NCI-H226 (cell line): ENCODE measurements at places on chromosomes 3 and 15.

DNA sequence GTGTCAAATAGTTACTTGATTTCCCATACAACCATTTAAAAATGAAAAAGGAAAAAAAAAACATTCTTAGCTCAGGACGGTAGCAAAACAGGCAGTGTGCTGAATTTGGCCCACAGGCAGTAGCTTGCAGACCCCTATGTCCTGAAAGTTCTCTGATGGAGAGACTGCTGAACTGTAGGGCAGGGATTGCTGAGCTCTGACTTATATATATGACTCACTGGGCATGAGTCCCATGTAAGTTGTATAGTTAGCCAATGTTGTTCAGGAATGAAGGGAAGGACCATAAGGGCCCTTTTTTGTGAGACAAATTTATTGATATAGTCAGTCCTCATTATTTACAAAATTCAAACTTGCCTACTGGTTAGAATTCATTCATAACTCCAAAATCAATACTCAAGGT is 36.9 kb upstream of the FRMD4B start:
- peak; percentile 23 for DNase-seq

GRCh38 chr15:29678504-29679034 is 143.7 kb downstream of the TJP1 start:
- DNase-seq, result no peak

- no peak for DNase-seq
These were observed 46.0 kb downstream of the RPL39L start for GRCh38 chr3:187093320-187093719.

DNA sequence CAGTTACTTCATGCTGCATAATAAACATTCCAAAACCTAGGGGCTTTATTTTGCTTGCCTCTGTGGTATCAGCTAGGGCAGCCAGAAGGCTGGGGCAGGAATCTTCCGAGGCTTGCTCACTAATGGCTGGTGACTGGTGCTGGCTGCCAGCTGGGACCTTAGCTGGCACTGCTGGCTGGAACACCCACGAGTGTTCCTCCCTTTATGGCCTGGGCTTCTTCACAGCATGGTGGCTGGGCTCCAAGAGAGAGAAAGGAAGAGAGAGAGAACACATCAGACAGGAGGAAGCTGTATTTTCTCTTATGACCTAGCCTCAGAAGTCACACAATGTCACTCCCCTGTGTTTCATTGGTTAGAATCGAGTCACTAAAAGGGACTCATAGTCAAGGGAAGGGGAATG is 23.9 kb upstream of the CDCP1 start:
- DNase-seq, result no peak

GRCh38 chr3:141783632-141784031 is 20.4 kb downstream of the GRK7 start:
- DNase-seq, result no peak

DNA sequence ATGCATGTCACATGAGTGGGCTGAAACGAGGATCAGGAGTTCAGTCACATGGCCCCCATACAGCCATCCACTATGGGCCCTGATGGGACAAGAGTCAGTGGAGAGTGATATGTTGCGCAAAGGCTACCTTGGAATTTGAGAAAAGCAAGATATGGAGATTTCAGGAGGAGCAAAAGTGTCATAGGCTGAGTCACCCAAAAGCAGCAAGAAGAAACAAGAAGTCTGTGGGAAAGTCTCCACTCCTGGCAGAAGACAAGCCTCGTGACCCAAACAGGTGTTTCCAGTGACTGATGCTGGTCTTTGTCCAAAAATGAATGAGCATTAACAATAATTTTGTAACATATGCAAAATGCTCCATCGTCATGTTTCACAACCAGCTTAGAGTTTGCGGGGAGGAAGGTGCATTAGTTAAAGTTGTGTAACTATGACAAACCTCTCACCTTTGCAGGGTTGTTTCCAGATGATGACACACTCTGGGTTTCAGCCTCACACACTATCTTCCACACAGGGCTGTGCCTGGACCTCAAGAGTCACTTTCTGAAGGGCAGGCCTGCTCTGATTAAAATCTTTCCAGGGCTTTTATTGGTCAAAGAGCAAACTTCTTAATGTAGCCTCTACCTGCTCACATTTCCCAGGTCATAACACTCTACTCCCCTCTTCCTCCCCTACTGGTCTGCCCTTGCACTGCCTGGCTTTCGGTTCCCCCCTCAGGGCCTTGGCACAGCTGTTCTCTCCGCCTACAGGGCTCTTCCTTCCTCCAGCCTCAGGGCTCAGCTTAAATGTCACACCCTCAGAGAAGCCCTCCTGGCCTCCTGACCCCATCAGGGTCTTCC is 3.9 kb upstream of the DNASE1L3 start:
- DNase-seq, result peak; percentile 29

DNA sequence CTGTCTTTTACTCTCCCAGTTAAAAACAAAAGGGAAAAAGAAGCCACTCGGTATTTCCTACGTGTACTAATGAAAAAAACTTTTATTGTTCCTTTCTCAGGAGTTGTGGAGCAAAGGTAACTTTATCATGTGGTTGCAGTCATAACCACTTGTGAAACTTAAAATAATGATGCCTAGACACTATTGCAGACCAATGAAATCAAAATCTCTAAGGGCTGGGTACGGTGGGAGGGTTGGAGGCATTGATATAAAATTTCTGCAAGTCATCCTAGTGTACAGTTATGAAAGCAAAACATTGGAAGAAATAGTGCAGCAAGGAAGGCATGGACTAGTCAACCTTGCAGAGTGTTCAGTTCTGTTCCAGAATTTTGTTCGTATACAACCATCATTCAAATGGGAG is 808.8 kb downstream of the TUSC7 start:
- DNase-seq, result no peak

DNA sequence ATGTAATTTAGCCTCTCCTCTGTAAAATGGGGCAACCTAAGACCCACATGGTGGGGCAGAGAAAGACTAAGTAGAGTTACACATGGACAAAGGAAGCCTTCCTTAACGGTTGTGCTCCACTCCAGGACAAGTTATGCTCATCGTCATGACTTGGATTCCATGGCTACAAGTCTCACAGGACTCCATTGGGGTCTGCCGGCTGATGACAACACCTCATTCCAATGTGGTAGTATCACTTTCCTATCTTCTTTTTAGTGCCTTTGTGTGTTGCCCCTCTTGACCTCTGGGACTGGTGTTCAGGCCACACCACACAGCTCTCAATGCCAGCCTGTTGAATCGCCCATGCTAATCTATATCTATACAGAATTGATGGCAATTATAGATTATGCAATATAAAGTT is 181.3 kb upstream of the WNT5A start:
- peak; percentile 20 for DNase-seq

GRCh38 chr3:11346416-11346815 is 74.2 kb downstream of the ATG7 start:
- peak; percentile 7 for DNase-seq
